Mucosa of gallbladder (tissue), 1 donor: ENCODE measurements at places on chromosomes 11 and 22. TPM values are rescaled to one million over a fixed set of nuclear protein-coding genes. Genes with fewer than 3 reads are reported as not detected.

Gene IGLL5
- total RNA-seq = 1.5 TPM

- peak; percentile 89 for DNase-seq
Observed at GRCh38 chr11:111308140-111308539, 9.8 kb downstream of the POU2AF3 start.

DNA sequence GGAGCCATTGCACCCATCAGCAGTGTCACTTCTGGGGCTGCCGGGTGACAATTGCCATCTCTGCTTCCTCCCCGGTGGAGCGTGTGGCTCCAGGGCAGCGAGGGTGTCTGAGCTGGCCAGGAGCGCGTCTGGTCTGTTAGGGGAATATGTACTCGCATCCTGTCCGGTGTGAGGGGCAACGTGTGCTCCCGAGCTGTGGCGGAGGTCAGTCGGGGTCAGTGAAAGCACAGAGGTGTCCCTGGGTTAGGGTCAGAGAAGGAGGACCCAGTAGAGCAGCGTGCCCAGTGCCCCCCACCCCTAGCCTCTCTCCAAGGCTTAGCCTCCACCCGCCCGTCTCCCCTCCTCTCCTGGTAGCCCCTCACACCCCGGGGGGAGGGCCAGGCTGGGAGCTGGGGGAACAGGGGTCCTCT lies 1.5 kb downstream of the CLCF1 start:
- DNase-seq = no peak

DNA sequence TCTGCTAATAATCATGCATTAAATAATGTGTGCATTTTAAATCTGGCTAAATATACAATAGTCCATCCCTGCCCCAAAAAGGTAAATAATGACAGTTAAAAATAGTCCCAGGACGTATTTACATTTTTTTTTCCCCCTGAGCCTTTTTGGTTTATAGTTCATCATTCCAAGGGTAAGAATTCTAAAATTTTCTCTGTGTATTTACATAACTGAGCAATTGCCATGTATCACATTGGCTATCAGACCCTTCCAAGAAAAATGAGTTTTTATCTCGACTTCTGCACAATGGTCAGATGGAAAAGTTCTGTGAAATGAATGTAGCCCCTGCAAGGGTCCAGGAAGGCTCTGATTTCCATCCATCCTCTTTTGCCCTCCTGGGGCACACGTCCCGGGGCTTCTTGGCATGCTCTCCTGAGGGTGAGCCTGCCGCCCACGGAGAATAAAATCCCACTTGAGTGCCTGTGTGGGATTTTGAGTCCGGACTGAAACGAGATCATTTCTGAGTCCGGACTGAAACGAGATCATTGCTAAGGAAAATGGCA lies 94.1 kb upstream of the ANO1 start:
- DNase-seq = no peak

DNA sequence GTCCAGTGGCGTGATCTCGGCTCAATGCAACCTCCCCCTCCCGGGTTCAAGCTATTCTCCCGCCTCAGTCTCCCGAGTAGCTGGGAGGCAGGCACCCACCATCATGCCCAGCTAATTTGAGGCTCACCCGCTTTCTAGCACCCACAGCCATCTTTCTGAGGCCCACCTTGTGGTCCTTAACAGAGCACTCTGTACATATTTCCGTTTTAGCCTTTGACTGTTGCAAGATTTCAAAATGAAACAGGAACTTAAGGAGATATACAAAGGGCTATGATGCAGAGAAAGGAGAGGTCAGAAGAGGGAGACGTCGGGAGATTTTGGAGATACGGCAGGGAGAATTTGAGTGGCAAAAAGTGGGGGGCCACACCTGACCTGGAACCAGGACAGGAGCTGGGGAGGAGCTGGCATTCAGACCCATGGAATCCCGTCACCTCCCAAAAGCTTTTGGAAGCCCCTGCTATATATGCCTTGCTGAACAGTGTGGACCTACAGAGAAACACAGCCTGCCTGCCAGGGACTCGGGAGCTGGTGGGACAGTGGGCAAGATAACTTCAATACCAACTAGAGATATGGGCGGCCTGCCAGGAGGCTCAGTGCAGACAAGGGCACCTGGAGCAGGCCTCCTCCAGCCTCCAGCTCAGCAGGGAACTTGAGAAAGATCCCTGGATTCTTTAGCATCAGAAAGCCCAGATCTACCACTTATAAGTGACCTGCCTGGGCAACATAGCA lies 8.0 kb upstream of the CLCF1 start:
- no peak for DNase-seq

GRCh38 chr11:66036334-66036710 lies 10.0 kb upstream of the CATSPER1 start:
- no peak for DNase-seq
